ENCODE measurements at places on chromosomes 1 and 21.

DNA sequence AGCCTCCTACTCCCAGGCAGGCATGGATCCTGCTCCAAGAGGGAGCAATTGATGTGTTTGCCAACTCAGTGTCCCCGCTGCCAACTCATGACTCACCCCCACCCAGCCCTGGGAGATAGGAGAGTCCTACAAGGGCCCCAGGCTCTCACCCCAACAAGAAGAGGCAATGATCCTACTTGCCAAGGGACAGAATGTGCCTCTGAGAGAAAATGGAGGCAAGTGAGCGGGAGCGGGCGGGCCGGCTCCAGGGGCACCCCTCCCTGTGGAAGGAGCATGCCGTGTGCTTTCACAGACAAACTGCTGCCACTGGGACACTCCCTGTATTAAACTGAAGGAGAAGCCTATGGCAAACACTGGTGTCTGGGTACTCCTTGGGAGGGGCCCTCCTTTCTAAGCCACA is 16.7 kb downstream of the PKP1 start:
- no peak for DNase-seq

DNA sequence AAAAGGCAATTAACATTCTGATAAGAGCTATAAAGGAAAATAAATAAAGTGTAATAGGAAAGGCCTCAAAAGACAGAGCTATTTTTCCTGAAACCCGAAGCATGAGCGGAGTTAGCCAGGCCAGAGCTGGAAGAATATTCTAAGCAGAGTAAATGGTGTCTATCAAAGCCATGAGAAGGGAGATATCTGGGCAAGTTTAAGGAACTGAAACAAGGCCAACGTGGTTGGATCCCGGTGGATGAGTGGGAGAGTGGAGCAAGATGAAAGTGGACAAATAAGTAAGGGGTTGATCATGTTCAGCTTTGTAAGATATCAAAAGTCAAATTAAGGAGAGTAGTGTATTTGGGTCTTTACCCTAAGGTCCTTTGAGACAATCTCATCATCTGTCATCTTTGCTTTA is 234.0 kb downstream of the TM2D1 start:
- DNase-seq: no peak

GRCh38 chr1:47184822-47185677 is 4.8 kb downstream of the PDZK1IP1 start:
- DNase-seq: no peak

DNA sequence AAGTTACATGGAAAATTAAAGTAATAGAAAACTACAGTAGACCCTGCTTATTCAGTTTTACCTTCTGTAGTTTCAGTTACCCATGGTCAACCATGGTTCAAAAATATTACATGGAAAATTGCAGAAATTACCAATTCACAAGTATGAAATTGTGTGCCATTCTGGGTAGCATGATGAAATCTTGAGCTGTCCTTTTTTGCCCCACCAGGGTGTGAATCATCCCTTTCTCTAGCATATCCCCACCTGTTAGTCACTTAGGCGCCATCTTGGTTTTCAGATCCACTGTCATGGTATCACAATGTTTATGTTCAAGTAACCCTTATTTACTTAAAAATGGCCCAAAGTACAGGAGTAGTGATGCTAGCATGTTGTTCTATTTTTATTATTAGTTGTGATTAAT is 3.5 kb upstream of the LRIF1 start:
- DNase-seq: peak; percentile 28

DNA sequence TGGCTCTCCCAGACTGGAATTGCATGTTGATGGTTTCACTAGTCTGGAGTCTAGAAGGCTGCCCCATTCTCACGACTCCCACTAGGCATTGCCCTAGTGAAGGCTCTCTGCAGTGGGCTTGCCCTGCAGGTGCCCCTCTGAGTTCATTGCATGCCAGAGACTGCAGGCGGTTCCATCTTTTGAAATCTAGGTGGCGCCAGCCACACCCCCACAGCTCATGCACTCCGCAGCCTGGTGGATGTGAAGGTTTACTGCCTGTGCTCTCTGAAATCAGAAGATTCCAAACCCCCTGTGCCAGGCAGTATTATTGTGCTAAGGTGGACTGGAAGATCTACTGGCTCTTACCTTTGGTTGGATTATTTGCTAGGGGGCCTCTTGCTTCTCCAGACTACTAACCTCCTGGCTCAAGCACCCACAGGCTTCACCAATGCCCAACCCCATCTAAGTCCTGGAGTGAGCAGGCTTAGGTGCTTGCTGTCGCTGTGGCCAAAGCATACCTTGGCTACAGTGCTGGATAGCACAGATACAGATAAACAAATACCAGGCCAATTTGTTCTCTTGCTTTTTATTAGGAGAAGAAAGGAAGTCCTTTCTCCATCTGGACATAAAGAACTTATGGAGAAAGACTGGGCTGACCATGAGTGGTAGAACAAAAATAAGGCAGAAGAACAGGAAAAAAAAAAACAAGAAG is 83.5 kb upstream of the SIM2 start:
- peak; percentile 7 for DNase-seq

GRCh38 chr1:209248649-209249279 is 334.8 kb upstream of the CAMK1G start:
- DNase-seq: peak; percentile 56

- DNase-seq: no peak
Observed at GRCh38 chr1:236922190-236922589, 82.1 kb downstream of the MT1HL1 start.

GRCh38 chr1:28257736-28258135 is 1.6 kb upstream of the SESN2 start:
- no peak for DNase-seq

GRCh38 chr1:89671775-89672488 is 39.0 kb downstream of the LRRC8C start:
- DNase-seq: peak; percentile 92

GRCh38 chr1:159898527-159898926 is 1.4 kb downstream of the CFAP45 start:
- no peak for DNase-seq

DNA sequence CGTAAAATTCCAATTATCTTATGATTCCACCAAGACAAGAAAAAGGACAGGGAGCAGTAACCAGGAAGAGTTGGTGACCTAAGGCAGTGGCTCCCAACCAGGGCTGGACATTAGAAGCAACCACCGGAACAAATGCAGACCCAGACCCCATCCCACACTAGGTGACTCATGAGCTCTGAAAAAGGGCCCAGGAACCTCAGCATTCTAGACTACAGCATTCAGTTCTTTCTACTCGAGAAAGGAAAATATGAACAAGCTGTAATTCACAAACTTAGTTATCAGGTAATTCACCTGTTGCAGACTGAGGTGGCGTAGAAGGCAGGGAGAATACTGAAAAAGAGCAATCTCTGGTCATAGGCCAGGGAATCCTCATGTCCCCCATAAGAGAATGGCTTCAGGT is 138.4 kb upstream of the KRTAP19-8 start:
- no peak for DNase-seq

GRCh38 chr1:109273570-109274288 is 9.2 kb downstream of the PSRC1 start:
- DNase-seq: no peak

DNA sequence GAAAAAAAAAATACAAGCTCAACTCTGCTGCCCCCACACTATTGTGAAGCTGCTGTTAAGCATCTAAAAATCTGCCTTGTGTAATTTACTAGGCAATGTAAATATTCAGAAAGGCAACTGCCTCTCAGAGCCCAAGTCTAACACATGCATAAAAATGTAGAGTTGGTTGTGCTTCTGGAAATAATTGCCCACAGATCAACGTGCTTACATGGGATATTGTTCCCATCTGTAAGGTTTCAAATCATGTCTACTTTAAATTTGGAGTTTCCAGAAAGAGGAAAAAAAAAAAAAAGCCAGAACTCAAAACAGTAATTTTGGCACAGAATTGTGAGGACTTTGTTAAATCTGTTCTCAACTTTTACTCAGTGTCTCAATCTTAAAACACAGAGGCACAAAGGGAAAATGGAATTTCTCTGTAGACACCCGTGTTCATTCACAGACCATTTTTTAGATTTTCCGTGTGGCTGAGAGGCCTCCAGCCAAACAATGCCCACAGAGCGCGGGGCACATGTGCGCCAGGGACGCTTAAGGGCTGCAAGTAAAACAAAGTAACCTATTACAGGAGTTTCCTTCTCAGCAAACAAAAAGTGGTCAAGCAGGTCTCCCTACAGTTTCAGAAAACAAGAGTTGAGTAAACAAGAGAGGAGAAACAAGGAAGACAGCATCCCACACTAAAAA is 115.5 kb downstream of the RERE start:
- DNase-seq: peak; percentile 65

GRCh38 chr1:45820788-45821187 is 17.4 kb downstream of the MAST2 start:
- DNase-seq: no peak

GRCh38 chr1:174990382-174990999 is 9.3 kb upstream of the CACYBP start:
- DNase-seq: peak; percentile 84

DNA sequence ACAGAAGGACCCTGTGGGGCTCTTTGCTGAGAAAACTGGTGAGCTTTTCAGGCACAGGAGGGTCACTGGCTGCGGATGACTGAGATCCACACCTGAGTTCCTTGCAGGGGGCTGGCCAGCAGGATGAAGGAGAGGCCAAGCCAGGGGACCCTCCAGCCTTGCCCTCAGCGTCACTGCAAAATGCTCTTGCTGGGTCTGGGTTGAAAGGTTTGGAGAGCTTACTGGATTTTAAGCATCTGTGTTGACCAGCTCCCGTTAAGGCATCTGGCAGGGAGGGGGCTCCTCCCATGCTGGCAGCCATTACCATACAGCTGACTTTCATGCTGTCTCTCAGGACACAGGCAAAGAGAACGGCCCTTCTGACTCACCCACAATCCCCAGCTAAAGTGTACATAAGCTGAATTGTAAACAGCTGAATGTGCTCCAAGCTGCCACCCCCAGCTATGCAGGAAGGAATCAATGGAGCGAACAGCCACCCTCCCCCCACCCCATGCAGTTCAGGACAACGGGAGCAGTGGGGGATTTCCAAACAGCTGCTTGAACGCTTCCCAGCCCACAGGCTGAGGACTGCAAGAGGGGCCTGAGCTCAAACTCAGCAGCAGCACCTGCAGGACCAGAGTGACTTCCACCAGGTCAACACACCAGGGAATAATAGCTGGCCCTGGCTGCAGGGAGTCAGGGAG is 21.3 kb upstream of the A3GALT2 start:
- DNase-seq: peak; percentile 51

DNA sequence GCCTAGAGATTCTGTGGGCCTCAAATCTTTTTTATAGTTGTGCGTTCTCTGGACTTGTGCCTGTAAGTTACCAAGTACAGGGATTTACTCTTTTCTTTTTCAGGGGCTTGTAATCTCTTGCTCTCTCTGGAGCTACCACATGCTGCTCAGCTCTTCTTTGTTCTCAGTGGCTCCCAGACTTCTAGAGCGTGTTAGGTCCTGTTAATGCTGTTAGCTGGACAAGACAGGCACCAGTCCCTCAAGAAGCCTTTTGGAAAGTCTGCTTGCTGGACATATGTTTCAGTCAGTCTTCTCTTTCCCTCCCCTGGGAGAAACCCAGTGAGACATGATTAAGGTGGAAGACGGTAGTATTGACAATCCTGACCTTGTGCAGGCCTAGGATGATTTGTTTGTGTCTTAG is 29.4 kb downstream of the KCNK2 start:
- no peak for DNase-seq

GRCh38 chr1:52400131-52400530 is 4.1 kb downstream of the ORC1 start:
- DNase-seq: no peak

GRCh38 chr1:12380326-12381249 is 150.8 kb downstream of the VPS13D start:
- no peak for DNase-seq

DNA sequence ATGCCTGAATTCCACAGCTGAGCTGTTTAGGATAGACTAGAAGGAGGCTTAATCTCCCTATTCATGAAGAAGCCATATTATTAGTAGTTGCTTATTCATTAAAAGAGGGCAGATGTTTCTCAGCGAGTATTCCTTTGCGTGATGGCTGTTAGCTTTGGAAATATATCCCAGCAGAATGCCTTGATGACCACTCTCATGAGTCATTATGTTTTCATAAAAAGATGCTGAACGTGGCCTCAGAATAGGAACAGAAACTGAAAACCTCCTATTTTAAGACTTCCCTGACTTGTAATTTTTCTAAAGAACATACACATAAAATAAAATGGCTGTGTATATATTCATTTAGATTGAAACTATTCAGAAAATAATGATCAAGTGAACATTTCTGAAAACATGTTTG is 9.6 kb upstream of the PLA2G4A start:
- peak; percentile 14 for DNase-seq

DNA sequence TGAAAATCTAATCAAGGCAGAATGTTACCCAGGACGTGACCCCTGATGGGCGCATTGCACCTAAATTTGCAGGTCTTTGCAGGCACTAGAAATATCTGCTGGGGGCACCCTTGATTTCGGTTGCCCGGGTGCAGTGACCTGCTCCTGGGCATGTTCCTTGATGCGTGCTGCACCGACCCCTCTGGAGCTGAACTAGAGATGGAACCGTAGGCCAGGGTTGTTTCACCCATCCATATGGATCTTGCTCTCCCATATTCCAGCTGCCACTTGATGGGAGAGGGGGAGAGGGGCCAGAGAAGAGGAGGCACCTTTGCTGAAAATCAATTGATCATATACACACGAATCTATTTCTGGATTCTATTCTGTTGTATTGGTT is 8.4 kb upstream of the COL18A1 start:
- DNase-seq: no peak

DNA sequence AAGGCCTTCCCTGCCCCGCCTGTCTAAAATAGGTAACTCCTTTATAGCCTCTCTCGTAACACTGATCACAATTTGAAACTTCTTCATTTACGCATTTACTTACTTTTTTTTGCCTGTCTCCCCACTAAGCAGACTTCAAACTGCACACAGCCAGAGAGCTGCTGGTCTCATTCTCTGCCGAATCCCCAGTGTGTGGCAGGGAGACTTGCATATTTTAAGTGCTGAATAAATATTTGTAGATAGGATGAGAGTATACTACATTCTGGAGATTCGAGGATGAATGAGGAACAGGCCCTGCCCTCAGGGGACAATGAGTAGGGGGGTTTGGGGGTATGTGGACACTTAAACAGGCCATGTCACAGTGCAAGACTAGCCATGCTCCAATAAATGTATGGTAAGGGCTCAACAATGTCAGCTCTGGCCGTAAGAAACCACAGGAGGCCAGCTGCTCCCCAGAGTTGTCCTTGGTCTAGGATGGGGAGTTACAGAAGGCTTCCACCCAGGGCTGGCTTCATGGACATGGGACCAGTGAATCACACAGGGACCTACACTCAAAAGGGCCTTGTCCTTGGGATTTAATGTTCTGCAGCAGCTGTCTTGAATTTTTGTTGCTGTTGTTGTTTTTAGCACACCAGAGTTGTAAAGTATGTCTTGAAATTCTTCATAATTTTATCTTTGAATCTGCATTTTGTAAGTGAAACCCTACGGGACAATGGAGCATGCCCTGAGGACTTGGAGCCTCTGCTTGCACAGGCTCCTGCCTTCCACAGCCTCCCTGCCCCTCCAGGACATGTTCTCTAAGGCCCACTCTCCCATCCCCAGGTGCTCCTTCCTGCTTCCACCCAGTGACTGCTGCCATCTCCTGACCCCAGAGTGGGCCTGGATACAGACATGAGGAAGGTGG is 8.5 kb downstream of the DIO1 start:
- no peak for DNase-seq

- no peak for DNase-seq
Observed at GRCh38 chr1:160419838-160420169, 19.4 kb downstream of the VANGL2 start.
